ENCODE measurements at places on chromosomes 11 and 22. TPM values are rescaled to one million over a fixed set of nuclear protein-coding genes. Genes with fewer than 3 reads are reported as not detected.

The RIN1 gene
- total RNA-seq = 1.6 TPM

The BEST1 gene
- not detected for total RNA-seq

The CCDC81 gene
- total RNA-seq = 0.94 TPM

The OR51B4 gene
- total RNA-seq = not detected

The MRPL48 gene
- total RNA-seq = 50.5 TPM

The RCN1 gene
- 16.8 TPM for total RNA-seq

The EHF gene
- not detected for total RNA-seq

The C11orf91 gene
- total RNA-seq = 0.27 TPM

The OR51A4 gene
- total RNA-seq = not detected

DNA sequence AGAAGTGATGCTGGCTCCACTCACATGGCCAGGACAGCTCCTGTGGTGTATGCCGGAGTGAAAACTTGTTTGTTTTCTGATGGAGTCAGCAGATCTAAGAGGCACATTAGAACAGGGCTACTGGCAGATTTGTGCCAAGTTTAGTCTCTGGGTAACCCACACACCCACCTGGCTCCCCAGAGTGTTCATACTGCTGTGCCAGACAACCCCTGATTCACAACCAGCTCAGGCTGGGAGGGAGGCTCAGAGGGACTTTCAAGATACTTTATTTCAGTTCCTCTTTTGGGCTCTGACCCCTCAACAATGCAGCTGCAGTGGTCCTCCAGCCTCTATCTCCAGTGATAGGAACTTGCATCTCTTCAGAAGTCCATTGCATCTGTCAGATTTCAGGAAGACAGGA is 8.5 kb downstream of the NTM start:
- no peak for DNase-seq

GRCh38 chr11:19800714-19801519 is 88.3 kb downstream of the NAV2 start:
- DNase-seq = no peak

DNA sequence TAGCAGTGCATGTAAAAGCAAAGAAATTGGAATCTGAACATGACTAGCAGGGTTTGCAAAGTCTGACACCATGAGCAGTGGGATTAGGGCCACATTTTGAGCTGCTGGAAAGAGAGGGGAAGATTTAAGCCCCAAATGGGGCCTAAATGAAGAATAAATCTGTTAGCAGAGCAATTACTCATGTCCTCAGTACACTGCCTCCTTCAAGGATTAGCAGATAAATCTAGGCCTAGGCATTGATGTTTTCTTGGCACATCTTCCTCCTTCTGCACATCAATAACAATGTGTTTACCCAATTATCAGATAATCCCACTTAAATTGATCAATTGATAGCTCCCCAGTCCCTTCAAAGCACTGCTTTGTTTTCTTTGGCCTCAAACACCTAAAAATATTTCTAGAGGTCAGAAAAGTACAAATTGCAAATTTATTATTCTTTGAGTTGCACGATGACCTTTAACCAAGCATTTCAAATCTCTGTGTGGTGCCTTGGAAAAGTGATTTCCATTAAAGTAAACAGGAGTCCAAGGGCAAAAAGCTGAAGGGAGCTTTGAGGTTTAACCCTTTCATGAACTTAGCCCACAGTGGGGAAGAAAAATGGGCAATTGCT is 514.7 kb upstream of the CHORDC1 start:
- no peak for DNase-seq

DNA sequence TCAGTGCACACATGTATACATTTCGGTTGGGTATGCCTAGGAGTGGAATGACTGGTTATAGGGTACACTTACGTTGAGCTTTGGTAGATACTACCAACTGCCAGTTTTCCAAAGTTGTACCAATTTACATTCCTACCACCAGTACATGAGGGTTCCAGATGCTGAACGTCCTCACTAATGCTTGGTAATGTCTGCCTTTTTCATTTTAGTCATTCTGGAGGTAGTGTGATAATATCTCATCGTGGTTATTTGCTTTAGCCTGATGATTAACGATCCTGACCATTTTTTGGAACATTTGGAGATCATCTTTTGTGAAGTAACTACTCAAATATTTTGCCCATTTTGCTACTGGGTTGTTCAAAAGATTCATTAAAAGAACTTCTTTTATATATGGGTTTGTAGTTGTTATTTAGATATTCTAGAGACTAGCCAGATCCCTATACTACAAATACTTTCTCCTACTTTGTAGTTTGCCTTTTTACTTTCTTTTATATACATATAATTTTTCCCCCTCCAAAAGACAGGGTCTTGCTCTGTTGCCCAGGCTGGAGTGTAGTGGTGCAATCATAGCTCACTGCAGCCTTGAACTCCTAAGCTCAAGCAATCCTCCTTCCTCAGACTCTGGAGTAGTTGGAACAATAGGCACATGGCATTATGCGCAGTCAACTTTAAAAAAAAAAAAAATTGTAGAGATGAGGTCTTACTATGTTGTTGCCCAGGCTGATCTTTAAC is 62.1 kb downstream of the RBFOX2 start:
- no peak for DNase-seq

DNA sequence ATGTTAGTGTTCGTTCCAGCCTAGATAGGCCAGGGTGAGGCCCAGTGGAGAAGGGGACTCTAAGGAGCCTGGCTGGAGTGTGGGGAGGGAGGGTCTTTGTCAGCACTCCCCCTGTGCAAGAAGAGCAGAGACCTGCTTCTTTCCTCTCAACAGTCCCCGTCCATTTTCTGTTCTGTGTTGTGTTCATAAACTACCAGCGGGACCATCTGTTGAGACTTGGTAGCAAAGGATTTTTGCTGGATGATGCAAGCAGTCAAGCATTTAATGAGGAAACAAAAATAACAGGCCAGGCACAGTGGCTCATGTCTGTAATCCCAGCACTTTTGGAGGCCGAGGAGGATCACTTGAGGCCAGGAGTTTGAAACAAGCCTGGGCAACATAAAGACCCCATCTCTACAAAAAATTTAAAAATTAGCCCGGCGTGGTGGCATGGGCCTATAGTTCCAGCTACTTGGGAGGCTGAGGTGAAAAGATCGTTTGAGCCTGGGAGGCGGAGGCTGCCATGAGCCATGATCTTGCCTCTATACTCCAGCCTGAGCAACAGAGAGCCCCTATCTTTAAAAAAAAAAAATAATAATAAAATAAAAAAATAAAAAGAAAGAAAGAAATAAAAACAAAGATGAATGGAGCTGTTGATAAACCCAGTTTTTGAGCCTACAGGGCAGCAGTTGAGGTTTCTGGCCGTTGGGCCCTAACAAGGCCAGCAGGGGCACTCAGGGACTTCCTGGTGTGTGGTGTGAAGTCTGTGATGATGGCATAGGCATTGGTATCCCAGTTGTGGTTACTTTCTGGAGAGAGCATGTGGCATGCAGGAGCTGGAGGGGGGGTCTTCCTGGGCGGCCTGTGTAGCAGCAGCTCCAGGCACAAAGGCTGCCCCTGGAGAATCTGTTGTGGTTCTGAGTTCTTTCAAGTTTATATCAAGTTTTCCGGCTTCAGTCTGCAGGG is 1.7 kb upstream of the TXNRD2 start:
- DNase-seq = no peak

DNA sequence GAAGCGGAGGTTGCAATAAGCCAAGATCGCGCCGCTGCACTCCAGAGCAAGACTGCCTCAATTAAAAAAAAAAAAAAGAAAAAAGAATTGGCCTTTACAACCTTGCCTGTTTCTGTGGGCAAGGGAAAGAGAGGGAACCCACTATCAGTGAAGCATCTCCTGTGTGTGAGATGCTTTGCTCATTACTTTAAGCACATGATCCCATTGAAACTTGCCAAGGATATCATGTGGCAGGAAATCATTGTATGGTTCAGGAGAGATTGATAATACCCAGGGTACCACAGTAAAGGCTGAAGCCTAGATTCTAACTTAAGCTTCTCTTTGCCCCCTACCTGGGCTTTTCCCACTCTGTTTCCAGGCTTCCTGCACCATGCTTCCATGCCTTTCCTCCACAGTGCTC is 3.6 kb downstream of the LDLRAD3 start:
- no peak for DNase-seq

- no peak for DNase-seq
Measured at GRCh38 chr22:38276166-38276565, 3.4 kb upstream of the TMEM184B start.

DNA sequence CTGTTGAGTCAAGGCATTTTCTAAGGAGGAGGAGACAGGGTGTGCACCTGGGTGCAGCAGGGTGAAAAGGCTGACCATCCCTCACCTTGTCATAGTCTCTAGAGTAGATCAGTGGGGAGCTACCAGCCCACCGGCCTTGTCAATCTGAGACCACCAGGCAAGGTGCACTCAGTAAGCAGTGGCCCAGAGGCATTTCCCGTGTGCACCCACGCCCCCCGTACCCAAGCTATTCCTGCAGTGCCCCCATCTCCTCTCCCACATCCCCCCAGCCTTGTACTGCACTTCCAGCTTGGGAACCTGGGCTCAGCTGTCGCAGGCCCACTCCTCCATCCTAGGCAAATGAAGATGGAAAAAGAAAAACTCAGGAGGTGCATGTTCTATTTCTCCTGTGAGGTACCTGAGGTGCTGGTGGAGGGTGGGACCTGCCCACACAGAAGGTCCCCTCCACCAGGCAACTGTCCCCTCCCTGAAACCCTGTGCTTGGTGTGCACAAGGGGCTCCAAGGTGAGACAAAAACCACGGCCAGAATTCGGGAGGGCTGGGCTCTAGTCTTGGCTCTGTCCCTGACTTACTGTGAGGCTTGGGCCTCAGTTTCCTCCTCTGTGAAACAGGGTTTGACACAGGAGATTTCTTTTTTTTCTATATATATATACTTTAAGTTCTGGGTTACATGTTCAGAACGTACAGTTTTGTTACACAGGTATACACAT is 8.4 kb downstream of the P2RY2 start:
- no peak for DNase-seq

- DNase-seq = no peak
Measured at GRCh38 chr11:19218216-19218615, 16.4 kb upstream of the CSRP3 start.

DNA sequence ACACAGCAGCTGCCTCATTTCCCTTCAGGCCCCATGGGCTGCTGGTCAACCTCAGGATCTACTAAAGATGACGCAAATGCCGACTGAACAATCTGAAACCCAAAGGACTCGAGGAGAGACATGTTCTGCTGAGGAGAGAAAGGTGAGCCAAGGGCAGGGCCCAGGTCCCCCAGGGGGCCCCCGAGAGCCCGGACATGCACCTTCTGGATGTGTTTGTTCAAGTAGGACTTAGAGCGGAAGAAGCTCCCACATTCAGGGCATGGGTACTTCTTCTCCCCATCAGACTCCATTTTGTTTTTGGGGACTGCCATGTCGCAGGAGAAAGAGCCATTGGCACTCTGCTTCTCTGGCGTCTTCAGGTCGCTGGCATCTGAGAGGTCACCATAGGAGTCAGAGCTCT is 19.3 kb downstream of the PATZ1 start:
- no peak for DNase-seq

GRCh38 chr11:93143800-93144199 is 54.0 kb downstream of the SLC36A4 start:
- DNase-seq = no peak

DNA sequence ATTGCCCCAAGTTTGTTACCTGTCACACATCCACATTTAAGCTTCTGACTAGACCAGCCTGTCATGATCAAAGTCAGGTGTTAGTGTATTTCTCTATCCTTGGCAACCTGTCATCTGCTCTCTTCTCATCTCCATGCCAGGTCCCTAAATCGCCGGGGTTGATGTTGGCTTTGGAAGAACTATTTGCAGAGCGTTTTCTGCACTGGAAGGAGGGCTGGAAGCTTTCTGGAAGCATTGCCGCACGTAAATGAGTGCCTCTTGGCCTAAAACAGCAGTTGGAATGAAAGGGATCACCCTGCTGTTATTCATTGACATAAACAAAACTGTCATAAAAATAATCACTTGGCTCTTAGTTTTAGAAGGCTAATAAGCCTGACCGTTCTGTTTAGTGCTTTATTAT is 1.4 kb downstream of the TTC12 start:
- DNase-seq = no peak

DNA sequence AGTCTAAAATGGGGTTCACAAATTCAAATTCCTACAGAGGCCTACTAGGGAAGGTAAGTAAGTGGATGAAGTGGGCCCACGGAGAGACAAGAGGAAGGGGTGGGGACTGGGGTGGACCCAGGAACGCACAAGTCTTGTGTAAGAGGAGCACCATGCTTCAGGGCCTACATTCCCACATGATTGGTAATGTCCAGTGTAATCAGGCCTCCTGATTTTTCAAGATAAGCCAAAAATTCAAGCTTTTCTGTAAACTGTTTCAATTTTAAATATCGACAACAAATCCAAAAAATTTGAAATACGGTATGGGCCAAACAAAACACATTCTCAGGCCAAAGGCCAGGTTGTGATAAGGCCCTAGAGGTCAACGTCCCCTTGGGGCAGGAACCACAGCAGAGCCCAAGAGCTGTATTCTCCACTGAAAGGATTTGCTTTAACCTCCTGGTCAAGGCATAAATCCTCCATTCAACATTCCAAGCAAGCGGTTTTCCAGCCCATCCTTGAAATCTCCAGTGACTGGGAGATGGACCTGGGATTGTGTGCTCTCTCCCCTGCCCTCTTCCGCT is 116.4 kb downstream of the TRIM29 start:
- DNase-seq = no peak

DNA sequence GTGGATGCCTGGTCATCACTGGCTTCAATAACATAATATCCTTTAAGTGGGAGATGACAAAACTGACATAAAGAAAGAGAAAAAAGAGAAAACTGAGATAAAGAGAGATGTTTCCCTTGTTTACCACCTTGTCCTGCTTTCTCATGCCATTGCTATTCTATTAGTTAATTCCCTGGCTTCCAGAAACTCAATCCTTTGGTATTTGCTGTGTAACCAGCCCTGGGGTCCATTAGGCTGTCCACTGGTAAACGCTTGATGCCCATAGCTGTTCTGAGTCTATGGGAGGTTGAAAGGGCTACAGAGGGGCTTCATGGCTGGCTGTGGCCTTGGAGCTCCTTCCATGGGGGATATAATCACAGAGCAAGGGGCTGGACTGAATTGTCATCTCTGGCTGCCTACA is 243.4 kb upstream of the PLET1 start:
- no peak for DNase-seq

DNA sequence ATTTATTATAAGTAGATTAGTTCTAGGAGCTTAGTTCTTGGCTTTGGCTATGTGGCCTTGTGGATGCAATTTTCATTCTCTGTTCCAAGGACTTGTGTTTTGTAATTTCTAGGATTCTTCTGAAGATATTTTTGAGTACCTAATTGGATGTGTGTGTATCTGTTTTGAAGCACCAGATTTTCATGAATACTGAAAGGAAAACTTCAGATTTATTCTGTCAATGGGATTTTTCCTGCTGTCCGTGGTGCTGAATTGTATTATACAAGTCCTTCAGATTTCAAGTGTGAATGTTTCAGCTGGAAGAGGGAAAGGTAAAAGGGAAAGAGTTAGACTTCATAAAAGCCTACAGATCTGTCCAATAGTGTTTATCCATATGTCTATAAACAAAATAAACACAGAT is 18.2 kb upstream of the SYN3 start:
- DNase-seq = no peak

- DNase-seq = no peak
Measured at GRCh38 chr11:77441426-77441825, 32.5 kb downstream of the PAK1 start.

- no peak for DNase-seq
Measured at GRCh38 chr22:19937616-19938473, 3.7 kb upstream of the COMT start.

- no peak for DNase-seq
Measured at GRCh38 chr11:62012451-62012831, 45.0 kb upstream of the FTH1 start.
